Activated naive CD4-positive, alpha-beta T cell (primary cell): ENCODE measurements at places on chromosomes 6 and 20.
A peak's percentile ranks its signal among the peaks of the same experiment; 100 is the strongest.

DNA sequence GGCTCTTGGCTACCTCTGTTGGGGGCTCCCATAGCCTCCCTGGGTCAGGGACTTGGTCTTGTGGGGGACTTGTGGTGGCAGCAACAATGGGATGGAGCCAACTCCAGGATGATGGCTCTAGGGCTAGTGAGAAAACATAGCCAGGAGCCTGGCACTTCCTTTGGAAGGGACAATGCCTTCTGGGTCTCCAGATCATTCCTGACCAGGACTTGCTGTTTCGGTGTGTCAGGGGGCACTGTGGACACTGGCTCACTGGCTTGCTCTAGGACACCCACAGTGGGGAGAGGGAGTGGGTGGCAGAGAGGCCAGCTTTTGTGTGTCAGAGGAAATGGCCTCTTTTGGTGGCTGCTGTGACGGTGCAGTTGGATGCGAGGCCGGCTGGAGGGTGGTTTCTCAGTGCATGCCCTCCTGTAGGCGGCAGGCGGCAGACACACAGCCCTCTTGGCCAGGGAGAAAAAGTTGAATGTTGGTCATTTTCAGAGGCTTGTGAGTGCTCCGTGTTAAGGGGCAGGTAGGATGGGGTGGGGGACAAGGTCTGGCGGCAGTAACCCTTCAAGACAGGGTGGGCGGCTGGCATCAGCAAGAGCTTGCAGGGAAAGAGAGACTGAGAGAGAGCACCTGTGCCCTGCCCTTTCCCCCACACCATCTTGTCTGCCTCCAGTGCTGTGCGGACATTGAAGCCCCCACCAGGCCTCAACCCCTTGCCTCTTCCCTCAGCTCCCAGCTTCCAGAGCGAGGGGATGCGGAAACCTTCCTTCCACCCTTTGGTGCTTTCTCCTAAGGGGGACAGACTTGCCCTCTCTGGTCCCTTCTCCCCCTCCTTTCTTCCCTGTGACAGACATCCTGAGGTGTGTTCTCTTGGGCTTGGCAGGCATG is 9.2 kb downstream of the VEGFA start:
- no peak for DNase-seq

GRCh38 chr6:82095091-82095490 is 152.5 kb downstream of the IBTK start:
- DNase-seq, result no peak

DNA sequence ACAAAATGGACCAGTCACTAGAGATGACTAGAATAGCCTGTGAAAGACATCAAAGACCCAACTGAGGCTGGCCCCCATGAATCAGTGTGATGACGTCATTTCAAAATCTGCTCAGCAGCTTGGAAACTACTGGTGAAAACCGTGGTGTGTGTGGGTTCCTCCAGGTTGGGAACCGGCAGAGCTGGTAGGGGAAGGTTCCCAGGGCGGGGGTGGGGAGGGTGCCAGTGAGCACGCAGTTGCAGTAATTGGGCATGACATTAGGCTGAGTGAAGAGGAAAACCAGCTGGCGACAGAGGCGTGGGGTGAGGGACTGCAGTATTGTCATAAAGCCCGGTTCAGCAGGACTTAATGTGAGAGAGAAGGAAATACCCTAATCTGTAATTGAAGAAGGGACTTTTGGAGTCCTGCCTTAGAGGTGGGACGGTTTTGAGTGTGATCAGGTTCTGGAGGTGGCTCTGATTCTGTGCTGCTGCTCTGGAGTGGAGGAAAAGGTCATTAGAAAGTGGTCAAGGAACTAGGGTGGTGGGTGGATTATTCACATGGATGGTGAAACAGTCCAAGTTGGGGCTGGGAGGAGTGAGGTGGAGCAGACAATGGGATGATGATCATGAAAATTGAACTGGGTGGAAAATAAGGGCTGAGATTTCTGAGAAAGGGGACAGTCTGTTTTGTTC is 52.0 kb upstream of the MTHFD1L start:
- DNase-seq, result no peak

- no peak for DNase-seq
Observed at GRCh38 chr6:167349631-167350274, 24.9 kb downstream of the TTLL2 start.

- no peak for DNase-seq
Observed at GRCh38 chr6:165906-166305, 126.4 kb upstream of the DUSP22 start.

- DNase-seq, result no peak
Observed at GRCh38 chr20:17083738-17084137, 143.1 kb upstream of the PCSK2 start.

GRCh38 chr6:35468980-35469750 is 964 bp downstream of the RPL10A start:
- DNase-seq, result no peak

- DNase-seq, result no peak
Observed at GRCh38 chr6:36964349-36964748, 9.8 kb downstream of the PI16 start.

DNA sequence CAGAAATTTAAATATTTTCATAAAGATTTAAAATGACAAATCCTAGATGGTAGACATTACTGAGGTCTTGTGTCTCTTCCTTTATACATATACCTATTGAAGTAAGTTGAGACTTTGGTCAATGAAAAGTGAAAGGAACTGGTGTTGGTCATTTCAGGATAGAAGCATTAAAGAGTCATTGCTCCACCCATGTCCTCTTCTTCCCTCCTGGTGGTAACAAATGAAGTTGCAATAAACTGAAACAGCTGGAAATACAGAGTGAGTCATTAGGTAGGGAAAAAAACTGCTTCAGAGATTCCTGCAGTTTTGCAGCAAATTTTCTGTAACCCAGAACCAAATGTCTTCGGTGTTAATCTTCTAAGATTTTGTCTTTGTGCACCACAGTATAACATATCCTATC is 448.0 kb downstream of the EYS start:
- DNase-seq, result no peak

DNA sequence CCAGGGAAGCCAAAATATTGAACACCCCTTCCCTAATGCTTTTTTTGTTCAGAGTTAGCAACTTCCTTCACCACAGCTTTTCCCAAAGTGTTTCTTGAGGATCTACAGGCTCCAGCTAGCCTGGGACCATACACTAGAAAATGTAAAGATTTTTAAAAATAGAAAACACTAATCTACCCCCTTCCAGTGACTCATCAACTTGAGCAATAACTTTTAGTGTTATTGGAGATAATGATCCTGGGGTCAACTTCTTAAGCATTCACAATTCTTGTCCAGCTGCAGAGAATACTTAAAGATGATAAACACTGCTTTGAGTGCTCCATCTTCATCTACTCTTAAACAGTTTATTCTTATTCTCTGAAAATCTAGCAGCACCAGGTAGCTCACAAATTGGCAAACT is 131.6 kb downstream of the COL9A1 start:
- DNase-seq, result no peak

- no peak for DNase-seq
Observed at GRCh38 chr20:32271620-32272019, 5.8 kb upstream of the KIF3B start.

DNA sequence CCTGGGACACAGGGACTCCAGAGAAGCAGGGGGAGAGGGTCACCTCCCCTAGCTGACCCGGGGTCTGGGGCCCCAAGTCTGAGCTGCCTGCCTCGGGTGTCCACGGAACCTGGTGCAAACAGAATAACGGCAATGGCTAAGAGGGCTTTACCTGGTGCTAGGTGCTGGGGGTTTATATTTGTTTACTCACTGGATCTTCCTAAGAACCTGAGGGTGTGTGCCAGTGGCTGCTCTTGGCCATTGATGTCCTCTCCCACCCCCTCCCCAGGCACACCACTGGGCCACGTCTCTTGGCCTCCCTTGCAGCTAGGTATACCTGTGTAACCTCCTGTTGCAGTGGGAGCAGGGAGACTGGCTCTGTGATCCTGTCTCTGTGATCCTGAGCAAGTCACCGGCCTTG is 157.9 kb upstream of the MLN start:
- no peak for DNase-seq

- DNase-seq, result no peak
Observed at GRCh38 chr6:52553719-52554118, 23.1 kb downstream of the TRAM2 start.

DNA sequence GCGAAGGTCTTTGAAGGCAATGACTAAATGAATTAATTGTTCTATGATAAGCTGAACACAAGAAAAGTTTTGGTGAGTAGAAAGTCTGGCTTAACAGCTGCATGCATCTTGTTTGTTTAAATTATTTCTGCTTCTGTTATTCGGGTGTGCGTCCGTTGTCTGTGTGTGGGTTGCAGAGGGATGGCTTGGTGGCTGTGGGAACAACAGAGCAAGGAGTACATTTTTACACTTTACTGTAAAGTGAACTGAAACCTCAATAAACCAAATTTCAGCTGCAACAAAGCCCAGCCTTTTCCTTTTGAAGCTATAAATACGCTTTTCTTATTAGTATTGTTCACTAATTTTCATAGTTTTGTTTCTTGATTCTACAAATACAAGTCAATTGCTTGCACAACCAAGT is 3.5 kb upstream of the LAMP5 start:
- no peak for DNase-seq

- DNase-seq, result no peak
Observed at GRCh38 chr20:49542514-49542991, 25.4 kb downstream of the PTGIS start.

GRCh38 chr6:26025894-26026832 is 61.1 kb upstream of the HFE start:
- peak; percentile 78 for DNase-seq

- DNase-seq, result no peak
Observed at GRCh38 chr6:33705268-33705885, 6.1 kb downstream of the UQCC2 start.
